NCI-H748 treated with DMSO at 0.1 percent for 48 hours (cell line): ENCODE measurements at places on chromosomes 7 and 10.

DNA sequence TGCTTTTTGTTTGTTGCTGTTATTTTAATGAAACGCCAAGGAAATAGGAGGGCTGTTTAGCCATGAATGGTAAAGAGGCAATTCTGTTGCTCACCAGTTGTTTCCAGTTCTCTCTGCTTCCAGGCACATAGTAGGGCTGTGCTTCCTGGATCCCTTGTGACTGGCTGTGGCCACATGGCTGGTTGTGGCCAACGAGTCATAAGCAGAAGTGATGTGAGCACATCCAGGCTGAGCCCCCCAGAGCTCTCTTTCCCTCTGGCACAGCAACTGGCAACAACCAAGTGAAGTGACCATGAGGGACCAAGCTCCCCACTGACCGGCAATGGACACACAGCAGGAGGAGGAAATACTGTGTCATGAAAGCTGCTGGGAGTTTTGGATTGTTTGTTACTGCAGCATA is 10.3 kb downstream of the GRID1 start:
- no peak for DNase-seq

- no peak for DNase-seq
These were observed 479.7 kb downstream of the RPS24 start for GRCh38 chr10:78513330-78513729.

DNA sequence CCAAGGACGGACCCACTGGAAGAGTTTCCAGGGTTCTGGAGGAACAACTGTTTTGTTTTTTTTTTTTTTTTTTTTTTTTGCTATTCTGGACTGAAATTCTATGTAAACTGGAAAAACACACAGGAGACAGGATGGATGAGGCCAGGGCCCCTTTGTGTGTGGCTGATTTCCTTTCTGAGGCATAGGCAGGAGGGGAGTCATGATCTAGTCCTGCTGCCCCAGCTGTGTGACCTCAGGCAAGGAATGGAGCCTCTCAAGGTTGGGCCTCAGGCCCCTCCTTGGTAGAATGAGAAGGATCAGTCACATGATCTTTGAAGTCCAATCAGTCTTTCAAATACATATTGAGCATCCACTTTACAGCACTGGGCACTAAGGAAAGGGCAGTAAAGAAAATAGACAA is 87.6 kb downstream of the SH3PXD2A start:
- DNase-seq, result no peak

GRCh38 chr10:24382979-24383663 is 174.2 kb downstream of the KIAA1217 start:
- no peak for DNase-seq

- no peak for DNase-seq
These were observed 53.7 kb downstream of the SLC39A12 start for GRCh38 chr10:18005445-18005780.

GRCh38 chr7:45698303-45699014 is 124.3 kb downstream of the ADCY1 start:
- DNase-seq, result no peak

GRCh38 chr7:114818501-114818900 is 103.4 kb upstream of the MDFIC start:
- DNase-seq, result no peak

- no peak for DNase-seq
These were observed 61.8 kb upstream of the CAPZA2 start for GRCh38 chr7:116800594-116800993.

GRCh38 chr7:20219446-20220292 is 2.5 kb upstream of the MACC1 start:
- peak; percentile 74 for DNase-seq

DNA sequence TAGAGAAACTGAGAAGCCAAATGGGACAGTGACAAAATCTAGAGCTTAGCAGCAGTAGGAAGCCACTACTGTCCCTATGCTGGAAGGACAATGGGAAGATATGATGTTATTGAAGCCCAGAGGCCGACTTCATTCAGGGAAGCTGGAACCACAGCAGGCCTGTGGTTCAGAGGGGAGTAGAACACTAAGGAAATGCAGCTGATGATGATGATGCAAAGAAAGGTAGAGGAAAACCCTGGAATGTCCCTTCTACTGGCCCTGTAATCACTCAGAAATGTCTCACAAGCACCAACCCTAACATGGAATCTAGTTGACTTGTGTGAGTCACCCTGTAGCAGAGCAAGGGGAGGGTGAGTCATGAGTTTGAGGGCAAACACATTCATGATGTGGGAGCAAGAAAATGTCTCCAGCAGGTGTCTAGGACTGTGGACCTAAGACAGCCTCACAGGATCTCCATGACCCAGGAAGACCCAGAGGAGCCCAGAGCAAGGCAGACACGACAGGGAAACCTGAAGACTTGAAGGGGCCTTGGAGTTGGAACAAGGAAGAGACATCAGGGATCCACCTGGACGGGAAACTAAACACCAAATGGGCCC is 37.0 kb upstream of the LRRC17 start:
- DNase-seq, result no peak

- DNase-seq, result no peak
These were observed 60.8 kb upstream of the DOCK1 start for GRCh38 chr10:126844406-126844805.

DNA sequence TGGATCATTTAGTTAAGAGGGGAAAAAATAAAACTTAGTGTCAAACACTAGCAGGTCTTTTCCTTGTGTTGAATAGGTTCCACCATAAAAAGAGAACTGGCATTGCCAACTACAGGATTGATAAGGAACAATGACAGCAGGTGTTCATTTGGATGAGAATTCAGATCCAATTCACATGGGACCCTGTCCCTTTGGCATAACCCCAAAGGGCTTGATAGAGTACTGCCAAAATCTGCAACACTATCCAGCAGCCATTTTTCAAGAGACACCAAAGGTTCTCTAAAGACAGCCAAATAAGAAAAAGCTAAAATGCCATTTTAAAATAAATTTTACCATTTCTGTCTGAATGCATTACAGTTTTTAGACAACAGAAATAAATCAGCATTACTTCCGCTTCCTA is 422.3 kb downstream of the DGKB start:
- no peak for DNase-seq

GRCh38 chr10:5076615-5077014 is 17.6 kb upstream of the AKR1C3 start:
- no peak for DNase-seq

DNA sequence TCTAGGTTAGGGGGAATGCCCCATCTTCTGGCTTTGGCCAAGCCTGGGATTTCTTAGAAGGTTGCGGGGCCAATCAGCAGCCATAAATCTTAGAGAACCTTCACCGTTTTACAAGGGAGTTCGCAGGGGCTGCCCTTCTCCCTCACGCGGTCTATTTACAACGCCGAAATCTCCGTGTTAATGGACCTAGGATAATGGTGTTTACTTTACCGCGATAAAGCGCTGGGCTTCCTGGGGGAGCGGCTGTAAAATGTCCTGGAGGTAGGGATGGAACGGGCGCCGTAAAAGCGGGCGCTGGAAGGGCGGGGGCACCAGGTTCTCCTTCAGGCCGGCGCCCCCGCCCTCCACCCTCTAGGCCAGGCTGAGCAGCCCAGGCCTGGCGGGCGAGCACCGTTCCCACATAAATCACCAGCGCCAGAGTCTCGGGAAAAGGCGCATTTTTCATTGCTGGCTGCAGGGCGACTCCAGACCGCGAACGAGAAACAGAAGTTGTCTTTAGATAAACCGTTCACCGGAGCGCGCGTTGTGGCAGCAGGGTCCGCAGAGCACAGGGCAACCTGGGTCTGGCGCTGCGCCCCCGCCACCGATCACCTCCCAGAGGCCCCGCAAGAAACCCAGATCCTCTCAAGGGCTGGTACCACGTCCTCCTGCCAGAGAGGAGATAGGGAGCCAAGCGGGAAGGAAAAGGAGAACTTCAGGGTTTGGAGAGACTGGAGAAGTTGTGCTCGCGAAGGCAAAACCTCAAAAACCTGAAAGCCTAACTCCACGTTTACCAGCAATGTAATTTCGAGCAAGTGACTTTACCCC is 12.5 kb upstream of the NKX2-3 start:
- no peak for DNase-seq
